ENCODE measurements at places on chromosomes 7 and 10. TPM values are rescaled to one million over a fixed set of nuclear protein-coding genes. Genes with fewer than 3 reads are reported as not detected.

The CRTAC1 gene
- 6.6 TPM for total RNA-seq

The LRWD1 gene
- 48.4 TPM for total RNA-seq

The PDE6C gene
- not detected for total RNA-seq

The GPAM gene
- 33.9 TPM for total RNA-seq

The ANKRD30A gene
- total RNA-seq: not detected

The CALN1 gene
- total RNA-seq: 56.1 TPM

The PIK3CG gene
- total RNA-seq: 0.98 TPM

The TACR2 gene
- total RNA-seq: 0.49 TPM

The BLNK gene
- total RNA-seq: 0.25 TPM

The GIMAP5 gene
- total RNA-seq: 2.7 TPM

The SFRP5 gene
- 1.2 TPM for total RNA-seq

The TRPV5 gene
- not detected for total RNA-seq

The SLC18A2 gene
- total RNA-seq: under 0.01 TPM

The GIMAP2 gene
- 1.5 TPM for total RNA-seq

The NPY4R2 gene
- total RNA-seq: under 0.01 TPM

The TMEM140 gene
- total RNA-seq: 0.49 TPM

The PAX4 gene
- not detected for total RNA-seq

The WDR86 gene
- 51.1 TPM for total RNA-seq

The TDRD1 gene
- total RNA-seq: 0.25 TPM

The TAS2R60 gene
- 0.25 TPM for total RNA-seq

The BBS9 gene
- 60.5 TPM for total RNA-seq

The DLD gene
- 55.1 TPM for total RNA-seq

The DKK1 gene
- total RNA-seq: 3.0 TPM

The ZPBP gene
- total RNA-seq: not detected

The GPR85 gene
- total RNA-seq: 131 TPM

The CNNM1 gene
- 3.4 TPM for total RNA-seq

The IRF5 gene
- 1.5 TPM for total RNA-seq

The WAPL gene
- 50.6 TPM for total RNA-seq

The SEMA3E gene
- total RNA-seq: 36.9 TPM

The VWA2 gene
- 2.2 TPM for total RNA-seq

The STEAP1B gene
- total RNA-seq: 1.2 TPM

The ABCF2 gene
- total RNA-seq: 20.7 TPM

The MAGI2 gene
- total RNA-seq: 99.1 TPM

The OR2A12 gene
- total RNA-seq: not detected

The SSMEM1 gene
- not detected for total RNA-seq

The MKX gene
- 0.49 TPM for total RNA-seq

The NPSR1 gene
- total RNA-seq: not detected

The FGFBP3 gene
- 22.1 TPM for total RNA-seq

The KIF11 gene
- total RNA-seq: 4.4 TPM

The HGF gene
- total RNA-seq: 8.6 TPM

The CDK14 gene
- 63.7 TPM for total RNA-seq

The ASZ1 gene
- total RNA-seq: not detected

The CYP2C18 gene
- total RNA-seq: not detected

The PON3 gene
- under 0.01 TPM for total RNA-seq

The OR6B1 gene
- not detected for total RNA-seq

The TFR2 gene
- total RNA-seq: 3.9 TPM

The ABCB1 gene
- total RNA-seq: 7.4 TPM

The GRID1 gene
- total RNA-seq: 8.6 TPM

The MORN4 gene
- total RNA-seq: 28.3 TPM

The MYH16 gene
- total RNA-seq: not detected

The LRRTM3 gene
- 23.1 TPM for total RNA-seq

The ZFAND4 gene
- total RNA-seq: 11.8 TPM

The TMEM178B gene
- 64.7 TPM for total RNA-seq

The GLI3 gene
- 12.3 TPM for total RNA-seq
